ENCODE measurements at places on chromosomes 5 and 9.

DNA sequence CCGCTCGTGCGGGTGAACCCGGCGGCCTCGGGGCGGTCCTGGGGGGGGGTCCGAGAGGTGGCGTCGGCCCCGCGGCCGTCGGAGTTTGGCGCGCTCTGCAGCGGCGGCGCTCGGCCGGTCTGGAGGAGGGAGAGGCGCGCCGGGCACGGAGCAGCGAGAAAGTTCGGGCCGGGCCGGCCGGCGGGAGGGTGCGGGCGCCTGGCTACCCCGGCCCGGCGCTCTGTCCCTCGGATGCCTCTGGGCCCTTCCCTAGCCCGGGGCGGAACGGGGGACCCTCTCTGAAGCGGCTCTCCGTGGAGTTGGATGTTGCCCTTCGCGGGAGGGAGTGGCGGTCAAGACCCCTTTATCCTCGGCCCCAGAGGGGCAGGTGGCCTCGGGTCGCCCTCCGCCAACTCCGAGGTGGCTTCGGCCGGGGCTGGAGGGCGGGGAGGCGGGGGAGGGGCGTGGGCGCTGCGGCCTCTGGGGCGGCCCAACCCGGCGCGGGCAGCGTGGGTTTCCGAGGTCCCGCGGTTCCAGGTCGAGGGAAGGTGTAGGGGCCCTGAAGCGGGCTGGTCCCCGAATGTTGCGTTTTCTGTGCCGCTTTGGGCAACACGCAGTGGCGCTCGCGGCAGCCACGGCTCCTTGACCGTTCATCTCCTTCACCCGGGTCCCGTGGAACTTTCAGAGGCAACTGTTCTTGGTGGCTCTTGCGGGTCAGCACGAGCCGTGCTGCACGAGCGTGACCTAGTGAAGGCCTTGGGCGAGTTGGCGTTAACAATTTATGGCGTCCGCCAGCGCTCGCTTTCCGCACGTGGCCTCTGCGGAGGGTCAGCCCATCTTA lies 290.5 kb downstream of the DOCK8 start:
- DNase-seq, result no peak

GRCh38 chr9:34158362-34158869 lies 20.4 kb upstream of the UBAP1 start:
- DNase-seq, result no peak

DNA sequence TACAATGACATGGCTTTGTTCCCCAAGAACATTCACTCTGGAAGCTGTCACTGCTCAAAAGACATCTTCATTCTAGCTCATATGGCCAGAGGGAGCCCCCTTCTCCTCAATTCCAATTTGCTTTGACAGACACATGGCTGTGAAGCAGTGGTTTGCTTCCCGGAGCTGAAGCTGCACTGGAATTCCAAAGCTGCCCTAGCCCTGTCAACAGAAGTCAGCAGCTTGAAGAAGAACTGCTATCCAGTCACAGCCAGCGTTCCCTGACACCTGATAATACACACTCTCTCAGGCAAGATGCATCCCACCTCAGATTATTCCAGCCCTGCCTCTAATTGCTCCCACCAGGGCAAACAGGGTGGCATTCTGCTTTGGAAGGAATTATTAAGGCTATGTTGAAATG lies 93.7 kb downstream of the SEMA5A start:
- no peak for DNase-seq

DNA sequence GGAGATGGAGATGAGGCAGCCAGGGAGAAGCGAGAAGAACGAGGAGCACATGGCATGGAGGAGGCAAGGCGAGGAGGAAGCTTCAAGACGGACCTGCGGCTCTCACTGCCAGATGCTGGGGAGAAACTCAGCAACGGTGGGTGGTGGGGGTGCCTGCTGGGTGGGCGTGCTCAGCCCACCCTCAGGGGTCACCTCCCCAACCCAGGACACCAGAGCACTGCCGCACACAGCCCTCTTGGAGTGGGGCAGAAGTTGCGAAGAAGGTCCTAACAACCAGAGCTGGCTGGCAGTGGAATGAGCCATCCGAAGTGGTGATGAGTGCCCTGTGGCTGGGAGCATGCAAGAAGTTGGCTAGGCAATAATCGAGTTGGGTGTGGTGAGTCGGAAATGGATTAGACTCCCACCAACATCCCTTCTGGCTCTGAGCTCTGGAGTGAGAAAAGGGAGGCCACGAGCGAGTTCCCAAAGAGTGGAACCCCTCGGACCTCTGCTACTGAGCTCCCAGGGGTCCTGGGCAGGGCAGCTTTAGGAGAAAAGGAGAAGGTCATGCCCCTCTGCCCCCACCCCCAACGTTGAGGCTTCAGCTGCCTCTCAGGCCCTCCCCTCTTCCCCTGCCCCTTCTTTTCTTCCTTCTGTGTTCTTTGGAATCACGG lies 212.7 kb upstream of the MVB12B start:
- no peak for DNase-seq

- no peak for DNase-seq
Measured at GRCh38 chr5:11496137-11496719, 408.0 kb downstream of the CTNND2 start.

- no peak for DNase-seq
Measured at GRCh38 chr5:73668017-73668416, 42.0 kb downstream of the ARHGEF28 start.

DNA sequence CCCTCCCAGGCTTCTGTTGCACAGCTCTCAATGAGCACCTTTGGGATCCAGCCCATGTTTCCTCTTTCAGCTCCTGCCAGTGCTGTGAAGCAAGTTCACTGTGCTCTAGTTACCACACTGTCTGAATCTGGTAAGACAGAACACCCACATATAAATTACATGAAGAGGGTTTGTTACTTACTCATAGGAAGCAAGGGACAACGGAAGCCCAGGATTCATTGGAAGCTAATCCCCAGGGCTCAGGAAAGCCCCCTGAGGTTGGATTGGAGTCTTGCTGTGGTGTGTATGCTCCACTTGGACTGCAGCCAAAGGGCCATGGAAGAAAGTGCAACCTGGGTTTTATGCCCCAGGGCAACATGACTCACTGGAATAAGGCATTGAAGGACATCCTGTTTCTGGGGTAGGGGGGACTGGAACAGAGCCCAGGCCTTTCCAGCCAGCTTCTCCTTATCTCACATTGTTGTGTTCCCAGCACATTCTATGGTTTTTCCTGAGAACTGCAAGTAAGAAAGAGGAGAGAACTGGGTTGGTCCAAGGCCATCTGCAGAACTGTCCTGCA lies 15.6 kb upstream of the CLK4 start:
- DNase-seq, result no peak

GRCh38 chr5:98217138-98217537 lies 556.3 kb upstream of the RGMB start:
- DNase-seq, result no peak

GRCh38 chr5:142292249-142292648 lies 32.6 kb downstream of the SPRY4 start:
- DNase-seq, result no peak

DNA sequence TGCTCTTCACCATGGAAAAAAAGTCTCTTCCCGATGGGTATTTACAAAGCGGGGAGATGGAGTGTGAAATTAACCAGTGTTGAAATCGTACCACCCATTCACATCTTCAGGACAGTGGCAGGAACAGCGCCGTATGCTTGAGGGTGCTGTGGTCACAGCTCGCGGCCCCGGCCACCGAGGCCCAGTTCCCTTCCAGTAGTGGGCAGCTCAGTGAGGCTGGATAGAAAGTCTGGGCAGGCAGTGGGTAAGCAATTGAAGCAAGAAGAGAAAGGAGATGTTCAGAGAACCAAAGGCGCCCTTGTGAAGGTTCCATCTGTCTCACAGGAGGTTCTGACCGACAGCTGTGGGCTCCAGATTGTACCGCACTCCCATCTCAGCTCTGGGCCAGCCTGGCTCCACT lies 59.1 kb downstream of the SECISBP2 start:
- DNase-seq, result no peak

- no peak for DNase-seq
Measured at GRCh38 chr5:37738865-37739488, 100.9 kb downstream of the GDNF start.

DNA sequence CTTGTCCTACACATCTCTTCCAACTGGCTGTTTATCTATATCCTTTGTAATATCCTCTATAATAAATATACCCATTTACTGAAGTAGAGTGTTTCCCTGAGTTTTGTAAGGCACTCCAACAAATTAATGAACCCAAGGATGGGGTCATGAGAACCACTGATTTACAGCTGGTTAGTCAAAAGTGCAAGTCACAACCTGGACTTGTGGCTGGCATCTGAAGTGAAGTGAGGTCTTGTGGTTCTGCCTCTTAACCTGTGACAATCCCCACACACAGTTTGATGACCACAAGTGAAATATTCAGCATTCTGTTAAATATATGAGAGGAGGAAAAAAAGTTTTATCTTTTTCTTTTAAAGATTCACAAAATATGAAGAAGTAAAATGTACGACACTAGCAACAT lies 126.1 kb downstream of the NR2F1-AS1 start:
- no peak for DNase-seq

DNA sequence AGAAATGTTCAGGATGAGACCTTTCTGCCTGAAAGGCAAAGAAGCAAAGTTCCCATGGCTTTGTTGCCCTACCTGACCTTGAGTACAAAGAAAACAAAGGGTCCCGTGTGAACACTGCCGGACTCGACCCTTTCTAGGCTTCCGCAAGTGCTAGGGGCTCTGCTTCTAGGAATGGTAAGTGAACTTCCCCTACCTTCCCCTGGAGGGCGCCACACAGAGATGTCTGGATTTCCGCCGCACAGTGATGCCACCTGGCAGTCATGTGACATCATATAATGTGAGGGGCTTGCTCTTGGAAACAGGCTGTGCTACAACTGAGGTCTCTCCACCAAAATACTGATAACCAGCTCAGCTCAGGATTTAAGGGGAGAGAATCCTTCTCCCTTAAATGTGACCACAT lies 56.6 kb downstream of the HSD17B3 start:
- no peak for DNase-seq

DNA sequence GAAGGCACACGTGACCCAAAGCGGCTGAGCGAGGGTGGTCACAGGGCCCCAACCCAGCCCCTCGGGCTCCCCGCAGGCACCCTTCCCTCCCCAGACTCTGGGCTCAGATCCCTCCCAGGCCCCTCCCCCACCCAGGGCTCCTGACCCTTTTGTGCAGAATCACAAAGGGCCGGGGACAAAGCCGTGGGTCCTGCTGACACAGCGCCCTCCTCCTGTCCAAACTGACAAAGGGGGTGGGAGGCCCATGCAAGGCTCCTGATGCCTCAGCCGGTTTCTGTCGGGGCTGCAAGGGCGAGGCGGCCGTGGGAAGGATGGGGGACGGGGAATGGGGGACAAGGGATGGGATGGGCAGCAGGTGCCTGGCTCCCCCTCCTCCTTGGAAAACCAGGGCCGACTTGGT lies 43.5 kb upstream of the UBAC1 start:
- no peak for DNase-seq

GRCh38 chr5:156670615-156671014 lies 179.5 kb upstream of the PPP1R2B start:
- no peak for DNase-seq
